ENCODE measurements at places on chromosomes 5 and 9.

GRCh38 chr9:112925058-112925641 lies 34.5 kb upstream of the SLC46A2 start:
- no peak for DNase-seq

- no peak for DNase-seq
Measured at GRCh38 chr9:4640027-4640426, 22.1 kb upstream of the PLPP6 start.

DNA sequence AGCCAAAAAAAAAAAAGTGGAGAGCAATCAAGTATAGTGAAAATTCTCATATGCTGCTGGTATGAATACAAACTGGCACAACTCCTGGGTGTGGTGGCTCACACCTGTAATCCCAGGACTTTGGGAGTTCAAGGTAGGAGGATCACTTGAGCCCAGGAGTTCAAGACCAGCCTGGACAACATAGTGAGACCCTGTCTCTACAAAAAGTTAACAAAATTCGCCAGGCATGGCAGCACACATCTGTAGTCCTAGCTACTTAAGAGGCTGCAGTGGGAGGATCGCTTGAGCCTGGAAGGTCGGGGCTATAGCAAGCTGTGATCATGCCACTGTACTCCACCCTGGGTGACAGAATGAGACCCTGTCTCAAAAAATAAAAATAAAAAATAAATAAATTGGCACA lies 51.7 kb downstream of the FNIP1 start:
- DNase-seq = no peak

GRCh38 chr9:82829818-82830217 lies 233.1 kb downstream of the RASEF start:
- DNase-seq = no peak

- DNase-seq = no peak
Measured at GRCh38 chr5:123472150-123472924, 39.6 kb upstream of the CSNK1G3 start.

DNA sequence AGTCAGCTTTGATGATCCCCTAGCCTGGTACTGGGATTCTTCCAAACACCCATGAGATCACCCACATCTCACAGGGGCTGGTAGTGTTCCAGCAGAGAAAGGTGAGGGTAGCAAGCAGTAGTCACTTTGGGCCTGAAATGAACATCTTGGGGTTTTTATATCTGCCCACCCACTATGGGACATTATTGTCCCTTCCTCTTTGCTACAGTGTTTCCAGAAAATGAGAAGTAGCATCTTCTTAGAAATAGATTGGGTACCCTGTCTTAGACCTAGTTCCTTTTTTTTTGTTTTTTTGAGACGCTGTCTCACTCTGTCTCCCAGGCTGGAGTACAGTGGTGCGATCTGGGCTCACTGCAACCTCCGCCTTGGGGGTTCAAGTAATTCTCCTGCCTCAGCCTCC lies 249.2 kb upstream of the ANKRD55 start:
- DNase-seq = no peak

- DNase-seq = no peak
Measured at GRCh38 chr9:13750639-13751038, 471.1 kb upstream of the MPDZ start.

Data from stimulated activated CD4-positive, alpha-beta T cell treated with anti-CD3 and anti-CD28 coated beads, Interleukin-4, amount 100 ng/mL, for 4 hours (primary cell).